ENCODE measurements at places on chromosomes 2 and 18.

DNA sequence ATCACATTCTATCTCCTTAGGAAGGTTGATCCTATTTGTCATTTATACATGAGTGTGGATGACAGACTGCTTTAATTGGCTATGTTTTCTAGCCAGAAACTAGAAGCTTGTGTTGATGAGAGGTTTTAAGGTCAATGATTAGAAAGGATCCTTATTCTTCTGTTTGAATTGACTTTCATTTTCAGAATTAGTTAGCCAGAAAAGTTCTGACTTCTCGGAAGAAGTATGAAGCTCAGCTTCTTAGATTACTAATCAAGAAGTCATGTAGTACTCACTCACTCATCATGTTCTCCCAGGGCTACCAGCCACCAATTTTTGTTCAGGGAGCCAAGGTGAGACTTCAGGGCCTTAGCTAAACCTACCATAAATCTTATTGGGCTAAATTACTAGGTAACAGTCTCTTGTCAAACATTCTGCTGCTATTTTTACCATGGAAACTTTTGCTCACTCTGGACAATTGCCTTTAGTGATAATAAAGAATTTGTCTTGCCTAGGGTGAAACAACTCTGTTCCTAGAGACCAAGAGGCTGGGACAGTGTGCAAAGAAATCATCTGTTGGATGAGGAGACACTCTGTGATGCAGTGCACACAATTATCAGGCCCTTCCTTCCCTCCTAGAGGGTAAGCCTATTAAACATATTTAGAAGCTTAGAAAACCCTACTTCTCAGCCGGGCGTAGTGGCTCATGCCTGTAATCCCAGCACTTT is 111.6 kb upstream of the DNMT3A start:
- no peak for DNase-seq

DNA sequence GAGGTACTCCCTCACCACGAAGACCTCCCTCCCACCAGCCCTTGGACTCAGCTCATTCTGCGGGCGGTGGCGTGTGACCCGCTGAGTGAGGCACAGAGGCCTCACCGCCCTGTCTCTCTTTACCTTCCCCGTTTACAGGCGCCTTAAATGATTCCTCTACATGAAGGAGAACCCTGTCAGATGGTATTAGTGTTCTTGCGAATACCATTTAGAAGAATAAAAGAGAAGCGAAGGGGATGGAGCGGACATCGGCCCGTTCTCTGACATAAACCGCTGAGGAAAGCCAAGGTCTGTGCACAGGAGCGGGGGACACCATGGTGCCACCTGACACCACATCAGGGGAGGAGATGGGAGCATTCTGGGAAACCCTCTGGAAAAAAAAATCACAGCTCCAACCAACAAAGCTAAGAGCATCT is 179.8 kb downstream of the HDAC4 start:
- no peak for DNase-seq

DNA sequence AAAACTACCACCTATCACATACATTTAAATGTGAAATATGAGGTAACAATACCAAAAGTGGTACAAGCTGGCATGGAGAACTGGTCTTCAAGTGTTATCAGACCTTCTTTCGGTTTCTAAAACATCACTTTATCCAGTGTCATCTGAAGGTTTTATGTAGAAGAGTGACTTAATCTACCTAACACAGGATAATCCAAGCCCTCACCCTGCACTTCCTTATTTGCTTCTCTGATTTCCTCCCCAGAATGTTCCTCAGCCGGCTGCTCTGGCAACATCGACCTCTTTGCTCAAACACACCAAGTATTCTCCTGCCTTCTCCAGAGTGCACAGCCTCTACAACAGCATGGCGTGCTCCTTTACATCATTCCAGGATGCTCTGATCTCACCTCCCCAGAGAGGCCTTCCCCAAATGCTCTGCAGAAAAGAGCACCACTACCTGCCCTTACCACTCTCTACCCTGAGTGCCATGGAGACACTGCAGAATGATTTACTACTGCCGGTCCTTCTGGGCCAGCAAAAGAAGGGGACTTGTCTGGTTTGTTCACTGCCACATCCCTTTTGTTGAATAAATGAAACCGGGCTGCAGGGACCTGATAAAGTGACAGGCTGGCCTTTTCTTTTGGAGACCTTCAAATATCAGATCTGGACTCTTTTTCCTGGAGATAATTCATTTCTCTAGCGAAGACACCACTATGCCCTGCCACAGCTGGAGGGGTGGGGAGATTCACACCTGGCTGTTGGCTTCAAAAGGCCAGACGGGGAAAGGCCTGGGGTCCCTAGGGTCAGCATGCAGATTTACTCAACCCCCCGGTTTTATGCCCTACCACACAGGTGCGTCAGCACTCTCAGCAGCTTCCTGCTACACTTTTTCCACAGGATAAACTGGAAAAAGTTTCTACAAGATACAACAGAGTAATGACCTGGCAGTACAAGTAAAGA is 42.0 kb downstream of the TTR start:
- DNase-seq: no peak

DNA sequence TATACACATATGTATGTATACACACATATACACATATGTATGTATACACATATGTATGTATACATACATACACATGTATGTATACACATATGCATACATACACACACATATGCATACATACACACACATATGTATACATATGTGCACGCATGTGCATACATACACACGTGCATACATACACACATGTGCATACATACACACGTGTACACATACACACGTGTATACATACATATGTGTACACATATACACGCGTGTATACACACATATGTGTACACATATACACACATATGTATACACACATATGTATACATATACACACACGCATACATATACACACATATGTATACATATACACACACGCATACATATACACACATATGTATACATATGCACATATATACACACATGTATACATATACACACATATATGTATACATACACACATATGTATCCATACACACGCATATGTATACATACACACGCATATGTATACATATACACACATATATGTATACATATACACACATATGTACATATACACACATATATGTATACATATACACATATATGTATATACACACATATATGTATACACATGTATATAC is 21.5 kb downstream of the NABP1 start:
- DNase-seq: no peak

DNA sequence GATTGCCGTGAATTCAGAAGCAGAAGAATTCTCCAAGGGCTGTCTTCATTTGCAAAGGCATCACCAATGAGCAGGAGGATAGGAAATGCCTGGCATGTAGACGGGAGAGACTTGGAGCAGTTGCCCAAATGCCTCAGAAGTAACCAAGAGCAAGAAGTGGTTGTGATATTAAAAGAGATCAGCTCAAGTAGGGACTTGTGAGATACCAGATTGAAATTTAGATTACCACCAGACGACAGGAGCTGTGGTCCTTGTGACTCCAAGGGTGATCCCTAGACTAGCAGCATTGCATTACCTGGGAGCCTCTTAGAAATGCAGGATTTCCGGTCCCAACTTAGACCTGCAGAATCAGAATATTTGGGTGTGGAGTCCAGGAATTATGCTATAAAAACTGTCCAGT is 228.6 kb upstream of the EPAS1 start:
- no peak for DNase-seq
